ENCODE measurements at places on chromosomes 4 and X. TPM values are rescaled to one million over a fixed set of nuclear protein-coding genes. Genes with fewer than 3 reads are reported as not detected.

Gene ZNF185
- 2.9 TPM for total RNA-seq

- DNase-seq = no peak
These were observed 39.7 kb downstream of the ITIH6 start for GRCh38 chrX:54758114-54759055.

GRCh38 chr4:71487344-71487920, 148.6 kb downstream of the SLC4A4 start:
- peak; percentile 4 for DNase-seq

DNA sequence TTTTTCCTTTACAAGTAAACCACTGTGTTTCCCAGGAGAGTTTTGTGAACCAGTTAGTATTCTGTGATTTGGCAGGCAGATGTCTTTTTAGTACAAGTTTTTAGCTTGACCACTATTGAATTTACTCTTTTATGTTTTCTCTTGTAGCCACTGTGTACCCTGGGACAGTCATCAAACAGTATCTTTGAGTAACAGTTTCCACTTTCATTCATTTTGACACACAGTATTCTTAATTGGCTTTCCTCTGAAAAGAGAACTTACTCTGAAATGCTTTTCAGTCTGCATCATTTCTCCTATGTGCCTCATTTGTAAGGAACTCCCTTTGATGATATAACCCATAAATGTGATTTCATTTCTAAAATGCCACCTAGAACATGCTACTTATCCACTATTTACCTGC, 476.5 kb downstream of the PDGFC start:
- no peak for DNase-seq

DNA sequence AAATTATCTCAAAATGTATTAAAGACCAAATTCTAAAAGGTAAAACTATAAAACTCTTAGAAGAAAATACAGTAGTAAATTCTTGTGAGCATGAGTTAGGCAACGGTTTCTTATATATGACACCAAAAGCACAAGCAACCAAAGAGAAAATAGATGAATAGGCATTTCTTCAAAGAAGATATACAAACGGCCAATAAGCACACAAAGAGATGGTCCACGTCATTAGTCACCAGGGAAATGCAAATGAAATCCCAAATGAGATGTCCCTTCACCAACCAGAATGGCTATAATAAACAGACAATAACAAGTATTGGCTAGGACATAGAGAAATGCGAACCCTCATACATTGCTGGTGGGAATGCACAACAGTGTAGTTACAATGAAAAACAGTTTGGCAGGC, 44.6 kb downstream of the RAB33A start:
- DNase-seq = no peak

Gene PHEX
- 0.82 TPM for total RNA-seq

DNA sequence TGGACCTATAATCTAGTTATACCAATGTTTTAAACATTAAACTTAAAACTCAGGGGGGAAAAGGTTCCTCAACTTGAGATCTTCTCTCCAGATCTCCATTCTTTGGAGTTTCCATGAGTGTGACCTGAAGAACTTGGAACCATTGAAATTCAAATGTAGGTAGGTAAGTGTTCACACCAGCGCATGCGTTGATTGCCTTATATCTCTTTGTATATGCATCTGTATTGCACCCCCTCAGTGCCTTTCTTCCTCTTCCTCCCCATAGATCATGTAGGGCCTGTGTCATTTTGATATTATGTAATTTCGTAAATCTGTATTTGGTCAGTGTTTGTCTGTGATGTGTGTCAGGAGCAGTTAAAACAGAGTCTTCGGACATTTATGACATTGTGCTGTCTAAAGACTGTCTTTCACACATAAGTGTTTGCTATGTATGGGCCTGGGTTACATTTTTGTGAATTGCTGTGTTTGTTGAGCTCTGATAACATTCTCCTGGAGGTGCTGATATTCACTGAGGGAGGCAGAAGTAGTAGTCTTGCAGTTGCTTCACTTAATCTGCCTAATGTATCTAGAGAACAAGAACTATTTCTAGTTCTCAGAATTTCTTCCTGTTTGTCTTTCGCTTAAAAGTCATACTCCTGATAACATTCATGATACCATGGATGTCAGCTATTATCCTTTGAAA, 126.3 kb downstream of the RAP1GDS1 start:
- DNase-seq = no peak

DNA sequence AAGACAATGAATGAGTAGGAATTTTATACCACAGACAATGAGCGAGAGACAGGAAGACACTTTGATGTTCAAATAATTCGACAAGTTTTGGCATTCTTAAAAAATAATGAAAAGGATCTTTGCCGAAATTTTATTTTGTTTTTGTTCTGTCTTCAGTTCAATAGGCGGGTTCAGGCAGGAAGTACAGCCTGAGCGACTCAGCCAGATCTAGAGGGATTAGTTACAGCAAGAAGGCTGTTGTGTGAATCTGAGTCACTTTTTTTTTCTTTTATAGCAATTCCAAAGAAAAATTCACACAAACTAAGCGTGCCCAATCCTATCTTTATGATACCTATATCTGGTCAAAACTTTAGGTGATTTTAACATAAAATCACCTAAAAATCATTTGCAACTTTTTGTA, 505.4 kb upstream of the FAM241A start:
- DNase-seq = no peak

DNA sequence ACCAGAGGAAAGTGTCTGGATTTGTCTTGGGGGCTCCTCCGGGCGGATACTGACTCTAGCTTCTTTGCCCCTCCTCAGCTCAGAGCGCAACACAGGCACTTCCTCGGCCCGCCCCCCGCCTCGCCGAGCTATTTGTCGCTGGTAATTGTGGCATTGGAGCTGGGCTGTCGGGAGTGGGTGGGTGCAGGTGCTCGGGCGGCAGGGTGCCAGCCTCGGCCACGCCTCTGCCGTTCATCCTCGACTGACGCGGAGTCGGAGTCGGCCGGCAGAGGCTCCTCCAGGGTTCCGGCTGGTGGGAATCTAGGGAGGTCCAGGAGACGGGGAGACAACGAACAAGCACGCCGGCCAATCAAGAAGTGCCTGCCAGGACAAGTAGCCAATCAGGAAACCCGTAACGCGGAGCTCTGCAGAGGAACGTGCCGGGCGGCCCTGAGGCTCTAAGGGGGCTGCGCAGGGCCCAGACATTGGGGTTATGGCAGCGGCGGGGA, 3.9 kb upstream of the SYN1 start:
- peak; percentile 88 for DNase-seq

Gene DCX
- total RNA-seq = 216 TPM

Gene SPOCK3
- total RNA-seq = 66.6 TPM

Gene CWH43
- not detected for total RNA-seq

- DNase-seq = no peak
These were observed 68.9 kb upstream of the NDP start for GRCh38 chrX:44042116-44042515.

Gene POU4F2
- 3.8 TPM for total RNA-seq

DNA sequence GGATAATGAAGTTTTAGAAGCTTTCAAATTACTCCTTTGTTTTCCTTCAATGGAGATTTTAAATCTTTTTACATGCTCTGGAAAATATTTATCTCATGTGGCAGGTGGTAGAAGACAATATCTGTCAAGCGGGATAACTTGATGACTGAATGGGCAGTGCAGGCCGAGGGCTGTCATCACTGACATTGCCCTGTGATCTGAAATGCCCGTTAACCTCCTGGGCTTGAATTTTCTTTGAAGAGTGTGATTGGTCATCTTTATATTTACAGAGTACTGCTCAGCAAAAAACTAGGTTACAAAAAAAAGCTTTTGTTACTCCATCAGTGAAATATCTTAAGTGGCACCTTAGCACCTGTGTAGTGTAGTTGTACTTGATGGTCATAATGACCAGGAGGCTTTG, 147.5 kb downstream of the GATB start:
- no peak for DNase-seq

Gene SLC10A3
- 2.8 TPM for total RNA-seq

All from cerebellum (tissue), 4 donors.